AG04449 (cell line): ENCODE measurements at places on chromosomes 4 and X.

GRCh38 chr4:23613782-23614181 is 276.1 kb downstream of the PPARGC1A start:
- no peak for DNase-seq

DNA sequence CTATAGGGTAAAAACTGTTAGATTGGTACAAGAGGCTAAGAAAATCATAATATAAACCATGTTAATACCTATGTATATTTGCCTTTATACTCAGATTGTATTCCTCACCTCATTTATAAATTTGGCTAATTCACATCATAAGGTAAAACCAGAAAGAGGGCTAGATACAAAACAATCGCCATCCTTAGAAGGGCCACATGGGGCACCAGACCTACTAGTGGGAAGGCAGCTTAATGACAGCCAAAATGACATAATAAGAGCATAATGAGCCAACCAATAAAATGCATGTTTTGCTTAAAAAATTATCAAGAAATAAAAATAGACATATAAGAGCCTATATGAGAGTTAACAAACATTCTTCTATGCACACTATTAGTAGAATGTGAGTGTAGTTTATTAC is 107.3 kb upstream of the PRDX4 start:
- no peak for DNase-seq

GRCh38 chrX:132400706-132401105 is 88.1 kb downstream of the MBNL3 start:
- no peak for DNase-seq

- no peak for DNase-seq
Measured at GRCh38 chrX:44344194-44344593, 722 bp upstream of the EFHC2 start.

- DNase-seq = no peak
Measured at GRCh38 chr4:82519776-82520175, 42.0 kb downstream of the TMEM150C start.

DNA sequence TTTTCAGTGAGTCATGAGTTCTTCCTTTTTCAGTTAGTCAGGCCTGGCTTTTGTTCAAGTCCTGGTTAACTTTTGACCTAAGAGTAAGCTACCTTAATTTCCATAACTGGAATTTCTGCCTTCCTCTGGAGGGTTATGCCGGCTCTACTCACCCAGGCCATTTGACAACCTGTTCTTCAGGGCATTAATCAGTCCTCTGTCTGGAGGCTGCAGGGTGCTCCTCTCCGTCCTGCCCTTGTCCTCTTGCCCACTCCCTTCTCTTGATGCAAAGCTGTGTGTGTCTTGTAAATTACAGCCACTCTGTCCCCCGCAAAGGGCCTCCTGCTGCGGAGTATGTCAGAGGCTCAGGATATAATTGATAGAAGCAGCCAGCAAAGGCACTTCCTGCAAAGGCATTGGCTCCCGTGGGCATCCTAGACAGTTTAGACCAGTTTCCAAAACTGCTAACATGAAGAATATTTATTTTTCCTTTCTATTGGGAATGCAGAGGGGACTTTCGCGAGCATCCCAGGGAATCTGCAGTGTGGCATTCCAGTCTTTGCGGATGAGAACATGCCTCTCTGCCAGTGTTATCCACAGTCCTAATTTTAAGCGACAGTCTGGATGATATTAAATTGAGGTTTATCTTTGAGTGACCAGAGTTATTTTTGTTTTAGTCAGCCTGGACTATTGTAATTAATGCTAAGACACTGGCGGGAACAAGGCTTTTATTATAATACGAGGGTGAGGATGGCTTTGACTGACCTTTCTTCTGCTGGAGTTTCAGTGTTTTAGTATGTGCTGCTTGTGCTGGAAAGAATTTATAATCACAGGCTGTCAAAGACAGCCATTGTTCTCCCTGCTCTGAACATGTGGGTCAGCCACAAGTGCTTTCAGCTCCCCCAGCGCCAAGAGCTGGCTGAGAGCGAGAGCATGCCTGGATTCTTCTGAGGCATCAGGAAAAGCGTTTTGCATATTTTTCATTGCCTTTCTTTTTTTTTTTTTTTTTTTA is 74.2 kb downstream of the LIMCH1 start:
- DNase-seq = no peak

- DNase-seq = no peak
Measured at GRCh38 chr4:148052448-148052847, 320.6 kb downstream of the ARHGAP10 start.

GRCh38 chrX:129980001-129980401 is 2.4 kb upstream of the BCORL1 start:
- no peak for DNase-seq

- DNase-seq = no peak
Measured at GRCh38 chr4:5804656-5805055, 88.2 kb downstream of the CRMP1 start.

DNA sequence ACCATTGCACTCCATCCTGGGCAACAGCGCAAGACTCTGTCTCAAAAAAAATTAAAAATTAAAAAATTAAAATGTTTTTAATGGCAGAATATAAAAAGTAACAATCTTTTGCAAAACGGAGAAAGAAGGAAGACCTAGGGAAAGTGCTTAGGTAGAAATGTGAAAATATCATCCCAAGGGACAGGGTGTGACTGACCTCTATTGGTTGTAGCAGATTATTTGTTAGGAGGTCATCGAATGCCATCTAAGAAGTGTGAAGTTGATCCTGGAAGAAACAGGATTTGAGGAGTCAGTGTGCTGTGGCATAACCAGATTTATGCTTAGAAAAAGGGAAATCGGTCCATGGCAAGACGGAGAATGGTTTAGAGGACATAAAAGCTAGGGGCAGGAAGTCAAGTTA is 18.1 kb upstream of the C4orf36 start:
- DNase-seq = no peak

GRCh38 chr4:54574500-54574899 is 83.3 kb upstream of the KIT start:
- no peak for DNase-seq

DNA sequence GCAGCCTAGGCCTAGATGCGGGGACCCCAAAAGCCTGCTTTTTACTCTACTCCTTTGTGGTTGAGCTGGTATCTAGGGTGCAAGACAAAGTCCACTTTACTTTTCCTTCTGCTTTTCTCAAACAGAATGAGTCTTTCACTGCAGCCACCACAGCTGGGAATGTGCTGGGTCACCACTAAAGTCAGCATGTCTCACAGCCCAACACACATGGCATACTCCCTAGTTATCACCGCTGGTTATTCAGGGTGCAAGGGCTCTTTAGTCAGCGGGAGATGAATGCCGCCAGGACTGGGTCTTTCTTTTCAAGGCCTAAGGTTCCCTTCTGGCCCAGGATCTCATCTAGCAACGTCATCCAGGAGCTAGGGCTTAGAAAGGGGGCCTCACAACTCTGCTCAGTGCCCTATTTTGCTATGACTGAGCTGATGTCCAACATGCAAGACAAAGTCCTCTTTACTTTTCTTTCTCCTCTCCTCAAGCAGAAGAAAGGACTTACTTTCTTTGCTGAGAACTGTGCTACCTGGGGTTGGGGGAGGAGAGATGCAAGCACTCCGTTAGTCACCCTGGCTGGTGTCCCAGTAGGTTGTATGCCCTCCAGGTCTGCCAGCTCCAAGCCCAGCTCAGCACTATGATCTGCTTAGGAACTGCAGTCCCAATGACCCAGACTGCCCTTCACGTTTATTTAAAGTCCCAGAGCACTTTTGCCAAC is 22.9 kb upstream of the STPG2 start:
- DNase-seq = no peak

DNA sequence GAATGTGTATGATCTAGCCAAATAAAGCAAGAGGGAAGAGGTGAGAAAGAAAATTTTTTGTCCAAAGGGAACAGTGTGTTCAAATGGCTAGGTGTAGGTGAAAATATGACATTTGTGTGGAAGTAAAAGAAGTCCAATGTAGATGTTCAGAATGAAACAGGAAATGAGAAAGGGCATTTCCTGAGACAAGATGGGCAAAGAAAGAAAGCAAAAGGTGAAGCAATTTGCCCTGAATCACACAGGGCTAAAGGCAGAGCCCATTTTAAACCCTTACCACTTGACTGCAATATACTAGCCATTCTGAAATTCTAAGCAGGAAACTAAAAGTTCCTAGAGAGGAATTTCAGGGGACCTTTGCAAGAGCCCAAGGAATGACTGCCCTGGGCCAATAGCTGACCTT is 36.0 kb downstream of the CLOCK start:
- no peak for DNase-seq

GRCh38 chr4:128639541-128640270 is 169.8 kb upstream of the JADE1 start:
- no peak for DNase-seq

DNA sequence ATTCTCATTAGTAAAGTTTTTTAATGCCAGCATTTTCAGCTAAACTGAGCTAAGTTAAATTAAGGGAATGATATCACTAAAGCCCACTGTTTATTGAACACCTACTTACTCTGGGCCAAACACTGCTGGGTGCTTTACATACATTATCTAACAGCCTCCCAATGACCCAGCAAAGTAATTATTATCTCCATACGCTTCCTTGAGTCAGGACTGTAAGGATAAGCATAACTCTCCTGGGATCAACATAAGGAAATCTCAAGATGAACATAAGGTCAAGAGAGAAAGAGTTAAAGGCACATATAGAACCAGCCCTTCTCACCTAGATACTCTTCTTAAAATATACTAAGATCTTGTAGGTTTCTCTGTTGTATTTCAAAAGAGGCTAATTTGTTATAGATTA is 13.7 kb downstream of the BMX start:
- no peak for DNase-seq

- no peak for DNase-seq
Measured at GRCh38 chrX:10930151-10930550, 181.0 kb upstream of the HCCS start.

DNA sequence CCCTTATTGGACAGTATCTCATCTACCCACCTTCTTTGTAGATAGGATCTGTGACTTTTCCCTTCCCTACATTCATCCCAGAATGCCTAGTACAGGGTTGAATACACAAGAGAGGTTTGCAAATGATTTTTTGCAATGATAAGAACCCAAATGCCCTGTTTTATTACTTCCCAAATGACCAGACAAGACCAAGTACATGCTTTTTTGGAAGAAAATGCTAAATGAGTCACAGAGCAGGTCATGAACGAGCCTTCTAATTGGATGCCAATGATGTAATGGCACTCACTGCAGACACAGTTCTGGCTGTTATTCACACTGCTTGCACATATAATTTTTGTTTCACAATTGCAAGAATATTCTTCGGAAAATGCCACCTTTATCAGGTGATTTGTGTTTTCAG is 17.8 kb upstream of the GABRQ start:
- DNase-seq = no peak

GRCh38 chr4:77893451-77893850 is 30.8 kb downstream of the MRPL1 start:
- no peak for DNase-seq

DNA sequence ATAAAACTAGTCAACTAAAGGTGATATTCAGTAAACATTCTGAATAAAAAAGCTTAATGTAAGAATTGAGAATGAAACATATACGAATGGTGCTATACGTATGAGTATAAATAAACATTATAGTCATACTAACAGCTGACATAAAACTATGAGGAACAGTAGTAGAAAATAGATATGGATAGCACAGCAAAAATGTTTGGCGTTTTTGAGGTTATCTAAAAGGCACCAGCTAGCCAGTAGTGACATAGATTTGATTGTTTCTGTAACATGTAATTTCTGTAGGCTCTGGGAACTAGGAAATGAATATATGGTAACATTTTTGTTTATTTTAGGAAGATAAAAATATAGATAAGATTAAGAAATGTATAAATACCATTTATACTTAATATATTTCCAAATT is 69.3 kb downstream of the SNX25 start:
- no peak for DNase-seq

DNA sequence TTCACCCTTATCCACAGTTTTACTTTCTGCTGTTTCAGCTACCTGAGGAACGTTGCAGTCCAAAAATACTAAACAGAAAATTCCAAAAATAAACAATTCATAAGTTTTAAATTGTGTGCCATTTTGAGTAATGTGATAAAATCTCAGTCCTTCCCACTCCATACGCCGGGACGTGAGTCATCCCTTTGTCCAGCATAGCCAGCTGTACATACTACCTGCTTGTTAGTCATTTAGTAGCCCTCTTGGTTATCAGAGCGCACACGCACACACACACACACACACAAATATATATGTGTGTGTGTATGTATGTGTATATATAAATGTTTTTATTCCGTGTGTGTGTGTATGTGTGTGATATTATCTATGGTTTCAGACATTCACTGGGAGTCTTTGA is 4.8 kb upstream of the CCSER1 start:
- DNase-seq = no peak

GRCh38 chr4:153529646-153530045 is 63.5 kb downstream of the TMEM131L start:
- no peak for DNase-seq

DNA sequence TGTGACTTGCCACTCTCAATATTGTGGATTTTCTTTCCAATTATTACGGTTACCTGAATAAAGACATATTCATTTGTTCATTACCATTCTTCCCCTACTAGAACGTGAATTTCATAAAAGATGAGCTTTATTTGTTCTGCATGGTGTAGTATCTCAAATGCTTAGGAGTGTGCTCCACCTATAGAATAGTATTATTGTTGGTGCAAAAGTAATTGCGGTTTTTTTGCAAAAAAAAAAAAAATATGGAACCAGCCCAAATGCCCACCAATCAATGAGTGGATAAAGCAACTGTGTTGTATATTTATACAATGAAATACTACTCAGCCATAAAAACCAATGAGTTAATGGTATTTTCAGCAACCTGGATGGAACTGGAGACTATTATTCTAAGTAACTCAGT is 525.5 kb upstream of the PRKX start:
- DNase-seq = no peak

GRCh38 chrX:85114776-85115175 is 111.1 kb downstream of the APOOL start:
- no peak for DNase-seq

GRCh38 chrX:140799216-140799615 is 89.7 kb downstream of the LINC00632 start:
- no peak for DNase-seq
